Activated naive CD8-positive, alpha-beta T cell treated with anti-CD3 and anti-CD28 coated beads, Interleukin-2, amount 10 ng/mL, durations not matched to agents 7 days and 5 days (primary cell): ENCODE measurements at places on chromosomes 2 and 18. TPM values are rescaled to one million over a fixed set of nuclear protein-coding genes. Genes with fewer than 3 reads are reported as not detected.

TUBA3E gene
- not detected for total RNA-seq

CFC1 gene
- not detected for total RNA-seq

IER3IP1 gene
- total RNA-seq = 11.0 TPM

LIMS4 gene
- total RNA-seq = 0.88 TPM

DNA sequence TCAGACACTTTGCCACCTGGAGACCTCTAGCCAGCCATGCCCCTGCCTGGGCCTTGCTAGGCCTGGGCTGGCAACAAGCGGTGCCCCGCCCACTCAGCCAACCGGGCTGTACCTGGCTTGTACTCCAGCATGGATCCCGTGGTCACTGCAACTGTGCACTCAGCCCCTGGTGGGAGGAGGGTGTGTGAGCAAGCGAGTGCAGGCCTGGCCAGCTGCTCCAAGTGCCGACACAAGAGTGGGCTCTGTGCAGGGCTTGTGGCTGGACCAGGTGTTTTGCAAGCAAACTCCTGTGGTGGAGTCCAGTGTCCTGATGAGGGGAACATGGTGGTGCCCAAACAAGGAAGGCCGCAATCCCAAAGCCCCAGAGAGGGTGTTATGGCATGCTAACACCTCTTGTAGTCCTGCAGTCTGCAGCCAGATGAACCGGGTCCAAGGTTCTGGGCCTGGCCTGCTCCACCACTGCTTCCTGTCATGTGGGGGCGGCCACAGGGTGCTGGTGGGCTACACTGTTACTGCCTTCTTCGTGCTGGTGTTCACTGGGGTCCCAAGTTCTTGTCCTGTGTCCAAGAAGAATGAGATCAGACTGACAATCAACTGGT is 60.1 kb upstream of the CD28 start:
- no peak overlapping the region for H3K4me3 ChIP-seq
- H3K36me3 ChIP-seq = no peaks in the 10 kb centered on the region
- no peak for DNase-seq
- H3K27ac ChIP-seq = no peak overlapping the region

GRCh38 chr2:237072067-237072931 is 13.4 kb upstream of the COPS8 start:
- no peak overlapping the region for H3K27ac ChIP-seq
- no peak overlapping the region for H3K4me3 ChIP-seq
- H3K4me1 ChIP-seq = no peaks in the 10 kb centered on the region
- peak; percentile 74 for DNase-seq

DNA sequence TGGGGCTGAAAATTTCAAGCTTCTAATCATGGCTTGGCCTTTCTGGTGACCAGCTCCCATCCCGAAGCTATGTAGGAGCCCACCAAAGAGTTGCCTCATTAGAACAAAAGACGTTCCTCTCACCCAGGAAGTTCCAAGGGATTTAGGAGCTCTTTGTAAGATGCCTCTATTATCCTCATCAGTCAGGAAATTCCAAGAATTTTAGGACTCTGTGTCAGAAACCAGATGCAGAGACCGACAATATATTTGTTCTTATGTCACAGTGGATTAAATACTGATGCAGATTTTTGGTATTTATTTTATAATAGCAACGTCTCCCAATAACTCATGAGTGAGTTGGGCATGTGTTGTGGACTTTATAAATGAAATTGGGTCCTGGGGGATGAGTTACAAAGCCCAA is 91.8 kb upstream of the SKOR2 start:
- no peak for DNase-seq
- no peaks in the 10 kb centered on the region for H3K27me3 ChIP-seq
- H3K36me3 ChIP-seq = no peaks in the 10 kb centered on the region
- H3K27ac ChIP-seq = no peak overlapping the region

DNA sequence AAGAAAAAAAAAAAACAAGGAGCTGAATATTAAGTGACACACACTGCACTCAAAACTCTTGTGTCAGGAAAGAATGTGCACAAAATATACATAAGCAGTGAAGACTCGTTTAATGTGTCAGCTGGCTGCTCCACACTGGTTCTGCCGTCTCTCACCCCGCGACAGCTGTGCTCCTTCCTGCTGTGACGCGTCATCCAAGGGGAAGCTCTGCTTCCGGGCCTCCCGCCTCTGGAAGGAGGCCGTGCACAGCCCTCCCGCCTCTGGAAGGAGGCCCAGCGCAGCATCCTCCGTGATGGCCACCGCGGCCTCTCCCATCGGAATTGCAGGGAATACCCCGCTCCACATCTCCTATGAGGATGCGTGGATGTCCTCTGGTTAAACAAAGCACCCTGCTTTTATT is 151.0 kb downstream of the HDAC4 start:
- peaks cover 2% of the 10 kb centered on the region for H3K27me3 ChIP-seq
- H3K36me3 ChIP-seq = peaks cover 11% of the 10 kb centered on the region
- DNase-seq = no peak

SCN1A gene
- not detected for total RNA-seq

GRCh38 chr2:67500541-67500940 is 103.4 kb downstream of the ETAA1 start:
- H3K4me3 ChIP-seq = no peak overlapping the region
- no peaks in the 10 kb centered on the region for H3K27me3 ChIP-seq
- DNase-seq = no peak
- H3K4me1 ChIP-seq = no peaks in the 10 kb centered on the region
- no peaks in the 10 kb centered on the region for H3K36me3 ChIP-seq
- no peak overlapping the region for H3K27ac ChIP-seq

- H3K36me3 ChIP-seq = no peaks in the 10 kb centered on the region
- peak overlapping the region; percentile 70 for H3K4me3 ChIP-seq
- no peak overlapping the region for H3K27ac ChIP-seq
- H3K4me1 ChIP-seq = peaks cover 10% of the 10 kb centered on the region
- peaks cover 49% of the 10 kb centered on the region for H3K27me3 ChIP-seq
These were observed 502 bp downstream of the MERTK start for GRCh38 chr2:111898703-111899514.

GPR39 gene
- not detected for total RNA-seq

- DNase-seq = no peak
- peaks cover 7% of the 10 kb centered on the region for H3K4me1 ChIP-seq
These were observed 43.9 kb upstream of the DNAH7 start for GRCh38 chr2:196112418-196113034.

MAP3K19 gene
- total RNA-seq = not detected

SNRNP200 gene
- total RNA-seq = 194 TPM

DNA sequence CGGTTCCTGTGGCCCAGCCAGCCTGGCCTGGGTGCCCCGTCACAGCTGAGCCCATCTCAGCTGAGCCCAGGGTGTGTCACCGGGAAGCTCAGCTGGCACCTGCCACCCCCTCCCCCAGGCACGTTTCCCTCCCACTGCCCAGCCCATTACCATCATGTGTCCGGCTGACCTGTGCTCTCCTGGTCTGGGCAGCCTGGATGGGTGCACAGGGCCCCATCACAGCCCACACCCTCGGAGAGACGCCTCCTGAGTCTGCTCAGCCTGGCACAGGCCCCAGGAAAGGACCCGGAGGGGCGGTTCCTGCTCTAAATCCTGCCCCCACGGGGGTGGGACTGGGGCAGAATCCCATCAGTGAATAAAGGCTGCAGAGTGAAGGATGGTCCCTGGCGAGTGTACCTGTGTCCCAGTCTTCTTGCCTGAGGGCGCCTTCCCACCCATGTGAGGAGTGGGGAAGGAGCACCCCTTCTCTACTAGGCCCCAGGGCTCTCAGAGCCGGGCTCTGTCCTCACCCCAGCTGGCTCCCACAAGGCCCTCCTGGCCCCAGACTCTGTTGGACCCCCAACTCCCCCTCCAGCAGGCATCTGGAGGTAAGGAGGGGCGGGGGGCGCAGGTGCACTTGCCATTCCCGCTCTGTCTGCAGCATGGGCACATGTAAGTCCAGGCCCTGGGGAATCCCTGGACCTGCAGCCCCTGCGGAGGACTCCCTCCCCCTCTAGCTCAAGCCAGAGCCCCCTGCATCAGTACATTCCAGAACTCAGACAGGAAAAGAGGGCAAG is 21.2 kb downstream of the GPC1 start:
- H3K4me1 ChIP-seq = peaks cover 3% of the 10 kb centered on the region
- no peak for DNase-seq
- H3K4me3 ChIP-seq = no peak overlapping the region
- H3K27ac ChIP-seq = no peak overlapping the region

DNA sequence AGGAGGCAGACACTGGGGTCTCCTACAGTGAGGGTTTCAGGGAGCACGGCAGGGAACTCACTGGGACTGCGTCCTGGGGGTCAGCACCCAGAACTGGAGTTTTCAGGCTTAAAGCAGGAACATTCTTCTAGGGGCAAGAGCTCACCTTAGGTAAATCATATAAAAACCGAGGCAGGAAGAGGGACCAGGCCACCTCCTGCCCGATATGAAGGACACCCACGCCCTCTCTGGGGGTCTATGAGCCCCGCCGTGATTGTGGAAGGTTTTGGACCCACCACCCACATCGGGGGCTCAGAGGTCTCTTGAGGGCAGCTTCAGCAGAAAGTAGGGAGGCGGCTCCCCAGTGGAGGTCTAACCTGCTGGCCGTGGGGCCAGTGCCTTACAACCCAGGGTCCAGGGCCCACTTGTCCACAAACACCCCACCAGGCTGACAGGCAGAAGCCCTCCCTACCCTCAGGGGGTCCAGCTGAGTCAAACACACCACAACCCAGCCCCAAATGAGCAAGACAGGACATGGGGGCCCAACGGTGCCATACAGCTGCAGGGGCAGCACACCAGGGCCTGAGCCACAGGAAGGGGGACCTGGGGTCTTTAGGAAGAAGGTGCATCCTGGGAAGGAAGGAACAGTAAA is 25.3 kb downstream of the CROCC2 start:
- DNase-seq = no peak
- no peak overlapping the region for H3K27ac ChIP-seq
- H3K36me3 ChIP-seq = no peaks in the 10 kb centered on the region
- no peaks in the 10 kb centered on the region for H3K4me1 ChIP-seq
- H3K4me3 ChIP-seq = no peak overlapping the region
- no peaks in the 10 kb centered on the region for H3K27me3 ChIP-seq

PGAP1 gene
- 40.8 TPM for total RNA-seq

DNA sequence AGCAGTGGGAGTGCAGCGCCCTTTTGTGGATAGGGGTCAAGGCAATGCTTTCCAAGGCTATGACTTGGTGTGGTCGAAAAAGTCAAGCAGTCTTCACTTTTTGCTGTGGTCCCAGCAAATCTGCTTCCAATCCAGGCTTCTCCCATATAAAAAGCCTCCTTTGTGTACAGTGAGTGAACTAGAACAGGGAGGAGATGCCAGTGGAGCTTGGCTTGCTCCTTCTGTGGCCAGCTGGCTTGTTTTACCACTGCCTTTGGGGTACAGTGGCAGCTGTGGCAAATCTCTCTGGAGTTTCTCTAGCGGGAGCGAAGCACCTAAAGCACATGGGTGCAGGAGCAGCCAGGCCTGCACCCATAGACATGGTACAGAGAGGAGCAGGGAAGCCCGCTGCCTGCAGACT is 103.5 kb downstream of the MSH2 start:
- no peak for DNase-seq
- H3K27me3 ChIP-seq = no peaks in the 10 kb centered on the region
- peaks cover 26% of the 10 kb centered on the region for H3K4me1 ChIP-seq
- H3K36me3 ChIP-seq = peaks cover 14% of the 10 kb centered on the region
- H3K4me3 ChIP-seq = no peak overlapping the region
- H3K27ac ChIP-seq = no peak overlapping the region

PLGLB2 gene
- total RNA-seq = 2.4 TPM

CENPA gene
- 30.5 TPM for total RNA-seq

DNA sequence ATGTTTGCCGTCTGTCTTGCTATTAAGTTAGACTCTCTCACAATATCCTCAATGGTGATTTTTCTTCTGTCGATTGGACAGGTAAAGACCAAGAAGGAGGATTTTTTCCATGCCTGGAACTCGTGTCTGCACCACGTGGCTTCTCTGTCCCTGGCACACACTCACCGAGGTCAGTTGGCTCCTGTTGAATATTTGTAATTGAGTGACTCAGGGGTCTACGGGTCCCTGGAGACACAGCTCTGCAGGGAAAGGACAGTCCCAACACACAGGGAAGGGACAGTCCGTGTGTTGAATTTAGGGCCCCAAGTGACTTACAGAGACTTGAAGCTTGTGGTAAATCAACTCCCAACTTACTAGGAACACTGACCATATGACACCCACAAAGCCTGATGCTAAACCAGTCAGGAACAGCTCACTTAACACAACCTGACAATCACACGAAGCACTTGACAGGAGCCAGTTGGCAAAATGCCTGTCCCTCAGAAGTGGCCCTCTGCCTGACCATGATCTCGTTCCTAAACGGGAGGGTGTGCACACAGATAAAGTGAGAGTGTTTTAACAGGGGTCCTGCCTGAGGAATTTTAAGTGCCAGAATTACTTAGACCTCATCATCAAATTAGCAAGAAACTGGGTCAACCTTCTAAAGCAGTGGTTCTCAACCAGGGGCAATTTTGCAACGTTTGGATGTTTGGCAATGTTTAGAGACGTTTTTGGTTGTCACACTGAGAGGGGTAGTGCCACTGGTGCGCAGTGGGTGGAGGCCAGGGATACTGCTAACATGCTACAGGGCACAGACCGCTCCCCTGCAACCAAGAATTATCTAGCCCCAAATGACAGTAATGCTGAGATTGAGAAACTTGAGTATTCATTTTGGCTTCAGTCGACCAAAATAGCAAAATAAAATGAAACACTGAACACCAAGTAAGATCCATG is 88.9 kb upstream of the BCL2L11 start:
- H3K27ac ChIP-seq = no peak overlapping the region
- H3K27me3 ChIP-seq = peaks cover 12% of the 10 kb centered on the region
- no peak for DNase-seq
- H3K4me1 ChIP-seq = no peaks in the 10 kb centered on the region
- H3K36me3 ChIP-seq = no peaks in the 10 kb centered on the region

DNA sequence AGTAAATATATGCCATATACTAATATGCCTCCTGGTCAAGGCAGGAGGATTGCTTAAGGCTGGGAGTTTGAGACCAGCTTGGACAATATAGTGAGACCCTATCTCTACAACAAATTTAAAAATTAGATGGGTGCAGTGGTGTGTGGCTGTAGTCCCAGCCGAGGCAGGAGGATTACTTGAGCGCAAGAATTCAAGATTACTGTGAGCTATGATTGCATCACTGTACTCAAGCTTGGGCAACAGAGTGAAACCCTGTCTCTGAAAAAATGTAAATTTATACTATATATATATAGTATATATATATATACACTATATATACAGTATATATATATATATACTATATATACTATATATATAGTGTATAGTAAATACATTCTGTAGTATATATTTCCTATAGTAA is 30.0 kb upstream of the NPC1 start:
- no peak for DNase-seq
- peaks cover 44% of the 10 kb centered on the region for H3K27me3 ChIP-seq
- H3K4me1 ChIP-seq = peaks cover 7% of the 10 kb centered on the region
- no peak overlapping the region for H3K27ac ChIP-seq
